ENCODE measurements at places on chromosomes 6 and 20.

DNA sequence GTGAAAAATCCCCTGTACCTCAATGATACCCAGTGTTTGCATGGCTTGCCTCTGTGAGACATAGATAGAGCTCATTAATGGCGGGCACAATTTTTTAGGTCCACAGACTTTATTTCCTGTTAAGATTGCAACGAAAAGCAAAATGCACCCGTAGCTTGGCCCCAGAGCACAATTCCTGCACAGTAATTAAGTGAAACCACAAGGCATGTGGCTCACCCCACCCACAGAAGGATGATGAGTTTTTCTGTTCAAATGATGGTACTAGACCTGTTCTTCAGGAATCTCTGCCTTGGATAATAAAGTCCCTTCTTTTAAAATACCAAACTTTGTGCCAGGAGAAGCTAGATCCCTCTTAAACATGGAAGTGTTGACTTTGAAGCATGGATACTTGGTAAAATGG lies 738.1 kb downstream of the QKI start:
- DNase-seq = no peak

DNA sequence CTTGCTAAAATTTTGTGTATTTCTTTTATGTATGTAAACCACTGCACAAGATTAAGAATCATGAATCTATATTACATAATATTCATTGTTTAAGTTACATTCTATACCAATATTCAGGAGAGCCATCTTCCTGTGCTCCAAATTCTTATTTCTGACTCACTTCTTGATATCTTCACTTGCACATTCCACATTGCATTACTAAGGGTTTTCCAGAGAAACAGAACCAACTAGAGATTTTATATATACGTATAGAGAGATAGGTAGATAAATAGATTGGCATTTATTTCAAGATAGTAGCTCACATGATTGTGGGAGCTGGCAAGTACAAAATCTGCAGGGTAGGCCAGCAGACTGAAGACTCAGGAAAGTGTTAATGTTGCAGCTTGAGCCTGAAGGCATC lies 222.2 kb upstream of the PRSS16 start:
- DNase-seq = no peak

GRCh38 chr6:148179786-148180185 lies 162.9 kb upstream of the SASH1 start:
- DNase-seq = no peak

GRCh38 chr6:41695825-41696224 lies 39.6 kb downstream of the TFEB start:
- no peak for DNase-seq

GRCh38 chr6:125798734-125799508 lies 8.2 kb downstream of the NCOA7 start:
- no peak for DNase-seq
